ENCODE measurements at places on chromosomes 5 and 9. TPM values are rescaled to one million over a fixed set of nuclear protein-coding genes. Genes with fewer than 3 reads are reported as not detected.

The PALM2AKAP2 gene
- total RNA-seq, result 61.3 TPM

DNA sequence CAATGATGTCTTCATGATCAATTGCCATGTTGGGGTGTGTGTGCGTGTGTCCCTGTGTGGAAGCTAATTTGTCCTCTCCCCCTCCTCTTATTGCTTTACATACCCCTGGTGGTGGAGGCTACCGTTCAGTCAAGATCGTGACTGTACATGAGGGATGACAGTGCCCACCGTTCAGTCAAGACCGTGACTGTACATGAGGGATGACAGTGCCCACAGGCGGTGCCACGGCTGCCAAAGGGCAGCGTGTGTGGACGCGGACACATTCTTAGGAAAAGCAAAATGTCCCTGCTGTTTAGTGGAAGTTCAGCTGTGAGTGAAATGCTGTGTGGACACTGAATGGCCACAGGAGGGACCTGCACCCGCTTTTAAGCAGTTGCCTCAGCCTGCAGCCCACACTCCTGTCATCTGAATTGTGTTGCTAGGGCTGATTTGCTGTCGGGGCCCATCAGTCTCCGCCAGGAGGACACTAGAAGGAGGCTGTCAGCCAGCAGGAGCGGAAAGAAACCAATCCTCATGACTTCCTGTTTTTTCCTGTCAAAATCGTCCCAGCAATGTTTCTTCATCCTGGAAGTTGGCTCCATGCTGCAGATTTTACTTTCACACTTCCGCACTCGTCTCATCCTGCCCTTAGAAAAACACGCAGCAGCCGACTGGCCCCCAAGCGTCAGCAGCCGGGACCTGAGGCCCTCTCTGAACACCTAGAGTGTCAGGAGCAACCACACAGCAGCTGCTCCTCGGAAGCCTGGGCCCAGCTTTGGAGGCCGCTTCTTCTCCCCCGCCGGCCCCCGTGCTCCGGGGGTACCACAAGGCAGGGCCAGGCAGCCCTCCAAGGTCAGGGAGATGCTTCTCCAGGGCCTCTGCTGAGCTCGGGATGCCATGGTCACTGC lies 9.1 kb downstream of the OR2V1 start:
- DNase-seq, result no peak

DNA sequence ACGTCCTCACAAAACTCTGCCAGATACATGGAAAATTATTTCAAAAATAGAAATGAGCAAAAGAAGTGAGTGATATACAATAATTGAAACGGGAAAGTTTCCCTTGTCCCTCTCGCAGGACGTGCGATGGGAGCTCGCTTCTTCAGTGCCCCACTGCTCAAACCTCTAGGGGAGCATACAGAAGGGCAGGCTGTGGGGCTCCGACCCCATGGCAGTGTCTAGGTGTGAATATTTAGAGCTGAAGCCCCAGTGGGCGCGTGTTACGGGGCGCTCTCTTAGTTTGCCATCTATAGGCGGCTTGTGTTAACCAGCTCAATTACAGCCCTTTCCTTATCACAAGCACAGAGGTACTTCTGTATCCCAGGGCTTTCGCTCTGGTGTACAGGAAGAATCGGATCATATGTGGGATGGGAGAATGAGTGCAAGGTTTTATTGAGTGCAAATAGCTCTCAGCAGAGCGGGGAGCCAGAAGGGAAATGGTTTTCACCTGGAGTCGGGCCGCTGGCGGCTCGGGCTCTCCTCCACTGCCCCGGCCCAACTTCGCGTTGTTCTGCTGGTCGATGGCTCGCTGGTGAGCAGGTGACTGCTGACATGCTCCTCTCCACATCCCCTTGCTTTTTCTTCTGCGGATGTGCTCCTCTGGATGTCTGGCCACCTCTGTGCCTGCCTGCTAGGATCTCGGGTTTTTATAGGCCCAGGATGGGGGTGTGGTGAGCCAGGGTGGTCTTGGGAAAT lies 334.0 kb upstream of the PTPRD start:
- no peak for DNase-seq

- DNase-seq, result peak; percentile 2
Measured at GRCh38 chr5:67732471-67732870, 483.1 kb upstream of the PIK3R1 start.

The IFT74 gene
- 10.1 TPM for total RNA-seq

The DOCK2 gene
- total RNA-seq, result 0.66 TPM

DNA sequence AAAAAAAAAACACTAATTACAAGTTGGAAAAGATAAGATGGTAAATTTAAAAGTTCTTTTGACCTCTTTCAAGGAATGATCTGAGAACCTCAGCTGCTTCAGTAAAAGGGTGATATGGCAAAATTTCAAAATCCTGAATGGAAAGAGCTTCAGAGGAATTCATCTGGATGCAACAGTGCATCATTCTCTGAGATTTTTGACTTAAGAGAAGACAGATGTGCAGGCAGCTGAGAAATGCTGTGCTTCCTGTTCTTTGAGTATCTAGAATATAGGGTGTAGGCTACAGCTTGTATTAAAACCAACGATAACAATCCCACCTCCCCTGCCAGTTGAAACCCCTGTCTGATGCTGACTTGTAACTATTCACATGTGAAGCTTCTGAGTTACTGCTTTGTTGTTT lies 6.2 kb downstream of the FRMPD1 start:
- no peak for DNase-seq

The IL9 gene
- not detected for total RNA-seq

The WDR38 gene
- total RNA-seq, result not detected

The PCDHA7 gene
- total RNA-seq, result 2.6 TPM

The HAPLN1 gene
- total RNA-seq, result 45.0 TPM

GRCh38 chr9:116288658-116289057 lies 135.1 kb downstream of the PAPPA start:
- DNase-seq, result peak; percentile 98

The F2R gene
- total RNA-seq, result 285 TPM

DNA sequence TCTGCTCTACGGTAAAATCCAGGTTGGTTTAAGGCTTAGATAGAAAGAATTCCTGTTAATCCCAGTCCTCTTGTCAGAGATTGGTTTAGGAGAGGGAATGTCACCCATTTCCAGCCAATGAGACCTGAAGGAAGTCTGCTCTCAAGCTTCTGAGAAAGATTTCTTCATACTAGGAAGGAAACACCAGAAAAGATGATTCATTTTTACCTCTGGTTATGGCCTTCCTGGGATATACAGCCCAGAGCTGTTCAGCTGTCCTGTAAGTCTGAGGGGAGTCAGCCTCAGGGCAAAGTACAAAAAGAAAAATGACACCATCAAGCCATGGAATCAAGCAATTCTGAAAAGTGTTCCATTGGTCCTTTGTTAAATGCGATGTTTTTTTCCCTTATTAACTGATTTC lies 18.6 kb upstream of the CFAP95 start:
- no peak for DNase-seq

The NRG2 gene
- 0.54 TPM for total RNA-seq

- DNase-seq, result no peak
Measured at GRCh38 chr9:129840034-129840433, 4.8 kb downstream of the USP20 start.

GRCh38 chr9:132068605-132069004 lies 11.1 kb downstream of the MED27 start:
- no peak for DNase-seq

The OCLN gene
- 15.3 TPM for total RNA-seq

GRCh38 chr9:76980566-76980965 lies 38.9 kb upstream of the FOXB2 start:
- peak; percentile 21 for DNase-seq

DNA sequence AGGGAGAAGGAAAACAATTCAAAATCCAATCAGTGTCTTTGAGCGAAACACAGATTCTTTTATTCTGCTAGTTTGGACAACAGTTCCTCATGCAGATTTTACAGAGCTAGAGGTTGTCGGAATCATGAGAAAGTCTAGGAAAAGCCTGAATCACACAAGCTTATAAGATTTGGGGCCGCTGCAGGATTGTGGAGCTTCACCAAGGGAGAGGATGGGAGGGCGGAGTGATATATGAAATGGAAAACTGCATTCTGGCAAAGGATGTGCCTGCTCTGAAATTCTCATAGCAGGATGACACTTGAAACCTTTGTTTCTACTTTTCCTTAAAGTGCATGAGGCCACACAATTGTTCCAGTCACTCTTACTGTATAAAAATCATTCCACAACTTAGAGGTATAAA lies 134.3 kb downstream of the OR2K2 start:
- no peak for DNase-seq

DNA sequence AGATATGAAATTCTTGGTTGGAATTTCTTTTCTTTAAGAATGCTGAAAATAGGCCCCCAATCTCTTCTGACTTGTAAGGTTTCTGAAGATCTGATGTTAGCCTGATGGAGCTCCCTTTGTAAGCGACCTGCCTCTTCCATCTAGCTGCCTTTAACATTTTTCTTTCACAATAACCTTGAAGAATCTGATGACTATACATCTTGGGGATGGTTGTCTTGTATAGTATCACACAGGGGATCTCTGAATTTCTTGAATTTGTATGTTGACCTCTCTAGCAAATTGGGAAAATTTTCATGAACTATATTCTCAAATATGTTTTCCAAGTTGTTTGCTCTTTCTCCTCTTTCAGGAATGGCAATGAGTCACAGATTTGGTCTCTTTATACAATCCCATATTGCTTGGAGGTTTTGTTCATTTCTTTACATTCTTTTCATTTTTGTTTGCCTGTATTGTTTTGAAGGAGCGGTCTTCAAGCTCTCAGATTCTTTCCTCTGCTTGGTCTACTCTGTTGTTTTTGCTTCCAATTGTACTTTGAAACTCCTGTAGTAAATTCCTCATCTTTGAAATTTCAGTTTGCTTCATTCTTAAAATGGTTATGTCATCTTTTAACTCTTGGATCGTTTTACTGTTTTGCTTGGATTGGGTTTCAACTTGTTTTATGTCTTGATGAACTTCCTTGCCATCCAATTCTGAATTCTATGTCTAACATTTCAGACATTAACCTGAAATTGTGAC lies 245.2 kb upstream of the TARS1 start:
- DNase-seq, result peak; percentile 75

DNA sequence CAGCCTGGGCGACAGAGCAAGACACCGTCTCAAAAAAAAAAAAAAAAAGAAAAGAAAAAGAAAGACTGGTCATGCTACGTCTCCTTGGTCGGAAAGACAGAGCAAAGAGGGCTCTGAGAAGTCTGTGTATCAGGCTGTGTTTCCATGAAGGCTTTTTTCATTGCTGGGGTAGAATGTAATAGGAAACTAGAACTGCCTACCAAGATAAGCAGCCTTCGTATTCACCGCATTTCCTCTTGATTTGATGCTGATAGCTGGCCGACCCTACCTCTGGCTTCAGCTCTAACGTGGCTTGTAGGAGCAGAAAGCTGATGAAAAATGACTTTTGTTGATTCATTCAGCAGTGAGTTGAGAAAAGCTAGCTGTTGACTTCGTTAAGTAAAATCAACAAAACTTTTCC lies 17.4 kb downstream of the SLC1A3 start:
- DNase-seq, result no peak

DNA sequence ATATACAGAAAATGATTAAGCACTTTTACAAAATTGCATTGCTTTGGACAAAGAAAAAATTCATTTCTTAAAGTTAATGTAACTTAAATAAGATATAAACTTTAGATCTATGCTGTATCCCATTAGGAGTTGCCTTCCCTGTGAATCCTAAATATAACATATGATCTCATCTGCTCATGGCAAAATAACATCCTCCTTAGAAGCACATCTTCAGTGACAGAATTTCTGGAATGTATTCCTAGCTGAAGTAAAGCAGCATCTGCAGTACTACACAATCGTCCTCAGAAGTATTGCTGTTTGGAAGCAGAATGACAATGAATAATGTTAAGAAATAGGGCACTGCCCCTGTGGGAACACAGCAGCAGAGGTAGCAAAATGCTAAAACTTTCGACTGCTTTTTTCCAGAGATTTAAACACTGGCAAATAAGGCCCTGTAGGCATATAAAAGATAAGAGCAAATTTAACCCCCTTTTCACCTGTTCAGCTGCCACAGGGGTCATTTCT lies 571.0 kb downstream of the PTPRD start:
- no peak for DNase-seq

- DNase-seq, result peak; percentile 46
Measured at GRCh38 chr5:119367502-119368237, 11.9 kb downstream of the TNFAIP8 start.

The RABEPK gene
- 30.7 TPM for total RNA-seq

The PCDHGB4 gene
- total RNA-seq, result 13.6 TPM

GRCh38 chr5:29321591-29321990 lies 1871.9 kb upstream of the CDH6 start:
- DNase-seq, result no peak

- DNase-seq, result no peak
Measured at GRCh38 chr5:72465066-72465465, 42.1 kb downstream of the ZNF366 start.

The CCDC152 gene
- total RNA-seq, result 1.2 TPM

The GNA14 gene
- 1.0 TPM for total RNA-seq

GRCh38 chr9:92324431-92324830 lies 719 bp downstream of the NOL8 start:
- DNase-seq, result no peak
